ENCODE measurements at places on chromosomes 12 and 14. TPM values are rescaled to one million over a fixed set of nuclear protein-coding genes. Genes with fewer than 3 reads are reported as not detected.

Gene DHRS2
- total RNA-seq, result 0.66 TPM

Gene AMN
- not detected for total RNA-seq

Gene SYNJ2BP
- total RNA-seq, result 47.3 TPM

Gene RPS6KL1
- 5.8 TPM for total RNA-seq

Gene FOXN4
- not detected for total RNA-seq

Gene POLE2
- total RNA-seq, result 0.39 TPM

Gene GON7
- total RNA-seq, result 12.4 TPM

Gene NEDD1
- total RNA-seq, result 16.2 TPM

Gene CD9
- total RNA-seq, result 409 TPM

Gene WIF1
- total RNA-seq, result not detected

Gene KLRD1
- total RNA-seq, result 1.3 TPM

Gene WSCD2
- total RNA-seq, result 34.3 TPM

- no peak for DNase-seq
- H3K4me1 ChIP-seq, result peaks cover 47% of the 10 kb centered on the region
- peak overlapping the region; percentile 35 for H3K27ac ChIP-seq
- no peak overlapping the region for H3K4me3 ChIP-seq
- H3K27me3 ChIP-seq, result no peaks in the 10 kb centered on the region
These were observed 18.1 kb upstream of the TIGAR start for GRCh38 chr12:4302881-4303280.

GRCh38 chr14:100534528-100535286 is 52.5 kb downstream of the BEGAIN start:
- H3K4me1 ChIP-seq, result peaks cover 8% of the 10 kb centered on the region
- peak; percentile 66 for DNase-seq
- H3K27me3 ChIP-seq, result no peaks in the 10 kb centered on the region
- no peak overlapping the region for H3K4me3 ChIP-seq
- peaks cover 8% of the 10 kb centered on the region for H3K36me3 ChIP-seq

GRCh38 chr14:67444395-67444794 is 32.4 kb upstream of the PLEK2 start:
- DNase-seq, result no peak
- no peaks in the 10 kb centered on the region for H3K36me3 ChIP-seq
- no peak overlapping the region for H3K4me3 ChIP-seq
- H3K4me1 ChIP-seq, result no peaks in the 10 kb centered on the region
- no peak overlapping the region for H3K27ac ChIP-seq

- H3K27me3 ChIP-seq, result no peaks in the 10 kb centered on the region
- H3K4me1 ChIP-seq, result peaks cover 72% of the 10 kb centered on the region
- no peak for DNase-seq
These were observed 16.4 kb downstream of the BAG5 start for GRCh38 chr14:103545915-103546651.

DNA sequence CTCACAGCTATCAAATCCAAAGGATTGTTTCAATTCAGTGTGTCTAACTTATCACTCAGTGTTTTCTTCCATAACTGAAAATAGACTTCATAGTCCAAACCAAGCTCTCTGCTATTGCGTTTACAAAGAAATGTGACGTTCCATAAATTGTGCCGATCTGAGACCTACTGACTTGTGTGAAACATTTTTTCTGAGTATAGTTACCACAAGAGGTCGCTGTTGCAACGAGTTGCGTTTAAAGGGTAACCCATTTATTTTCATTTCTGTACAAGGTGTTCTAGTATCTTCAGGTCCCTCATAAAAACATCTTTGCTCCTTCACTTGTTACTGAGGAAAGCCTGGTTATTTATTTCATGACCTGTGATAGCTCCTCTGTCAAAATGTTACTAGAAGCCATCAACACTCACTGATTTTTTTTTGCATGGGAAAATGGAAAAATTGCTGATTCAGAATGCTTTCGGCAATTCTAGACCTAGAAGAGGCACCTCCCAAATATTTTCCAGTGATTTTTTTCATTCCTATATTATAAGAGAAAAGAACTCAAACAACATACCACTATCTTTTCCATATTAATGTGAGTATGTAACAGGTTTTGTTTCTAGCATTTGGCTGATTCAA is 60.9 kb upstream of the OR4E1 start:
- no peaks in the 10 kb centered on the region for H3K4me1 ChIP-seq
- no peaks in the 10 kb centered on the region for H3K36me3 ChIP-seq
- H3K4me3 ChIP-seq, result no peak overlapping the region
- H3K27ac ChIP-seq, result no peak overlapping the region

GRCh38 chr12:113833422-113833821 is 132.7 kb downstream of the RBM19 start:
- H3K4me1 ChIP-seq, result no peaks in the 10 kb centered on the region
- H3K4me3 ChIP-seq, result no peak overlapping the region
- H3K27me3 ChIP-seq, result no peaks in the 10 kb centered on the region
- H3K27ac ChIP-seq, result no peak overlapping the region

DNA sequence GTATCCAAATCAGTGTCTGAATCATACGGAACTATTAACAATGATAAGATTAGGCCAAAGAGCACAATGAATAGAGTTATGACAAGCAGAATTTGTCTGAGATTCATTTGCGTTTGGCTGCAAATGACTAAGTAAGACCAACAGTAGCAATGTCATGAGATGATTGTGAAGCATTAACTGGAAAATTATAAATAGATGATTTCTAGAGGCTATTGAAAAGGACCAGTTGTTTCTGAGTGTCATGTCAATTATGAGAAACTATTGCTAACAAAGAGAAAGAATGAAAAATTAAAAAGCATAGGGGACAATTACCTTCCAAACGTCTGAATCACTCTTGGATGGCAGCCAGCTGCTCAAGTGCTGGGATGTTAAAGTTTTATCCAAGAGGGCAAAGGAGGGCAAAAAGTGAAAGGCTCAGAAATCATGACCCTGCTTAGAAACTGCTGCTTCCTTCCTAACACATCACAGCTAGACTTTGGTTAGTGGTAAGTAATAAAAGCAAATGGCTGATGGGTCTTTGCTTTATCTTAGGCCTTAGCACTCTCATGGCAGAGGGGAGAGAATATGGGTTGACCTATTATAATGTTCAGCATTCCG is 89.0 kb downstream of the AKAP6 start:
- H3K27ac ChIP-seq, result peak overlapping the region; percentile 33
- H3K4me1 ChIP-seq, result peaks cover 6% of the 10 kb centered on the region
- H3K36me3 ChIP-seq, result no peaks in the 10 kb centered on the region

- H3K4me1 ChIP-seq, result peaks cover 54% of the 10 kb centered on the region
- DNase-seq, result no peak
- no peaks in the 10 kb centered on the region for H3K27me3 ChIP-seq
These were observed 37.7 kb downstream of the RIN3 start for GRCh38 chr14:92551044-92551841.

DNA sequence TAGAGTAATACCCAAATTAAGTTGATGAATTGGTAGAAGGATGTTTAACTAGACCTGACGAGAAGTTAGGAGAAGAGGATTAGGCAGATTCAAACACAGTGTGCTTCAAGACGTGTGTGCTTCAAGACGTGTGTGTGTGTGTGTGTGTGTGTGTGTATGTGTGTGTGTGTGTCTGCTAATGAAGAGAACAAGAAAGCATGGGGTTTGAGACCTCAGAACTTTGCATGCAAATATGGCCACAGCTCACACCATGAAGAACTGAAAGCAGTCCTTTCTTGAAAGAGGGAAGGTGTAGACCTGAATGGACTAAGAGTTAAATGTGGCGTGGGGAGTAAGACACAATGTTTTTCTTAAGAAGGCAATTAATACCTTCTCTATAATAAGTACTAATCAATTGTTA is 32.5 kb upstream of the SSPN start:
- no peak overlapping the region for H3K4me3 ChIP-seq
- DNase-seq, result no peak

GRCh38 chr12:3752096-3752709 is 706 bp downstream of the CRACR2A start:
- peak; percentile 92 for DNase-seq
- H3K36me3 ChIP-seq, result no peaks in the 10 kb centered on the region
- H3K4me1 ChIP-seq, result peaks cover 25% of the 10 kb centered on the region
- H3K27ac ChIP-seq, result peak overlapping the region; percentile 76

GRCh38 chr14:103597623-103598377 is 31.2 kb upstream of the KLC1 start:
- H3K27me3 ChIP-seq, result no peaks in the 10 kb centered on the region
- no peak overlapping the region for H3K4me3 ChIP-seq
- H3K4me1 ChIP-seq, result peaks cover 15% of the 10 kb centered on the region
- no peak overlapping the region for H3K27ac ChIP-seq
- no peaks in the 10 kb centered on the region for H3K36me3 ChIP-seq

- no peaks in the 10 kb centered on the region for H3K4me1 ChIP-seq
- no peaks in the 10 kb centered on the region for H3K27me3 ChIP-seq
- H3K36me3 ChIP-seq, result peaks cover 21% of the 10 kb centered on the region
- H3K4me3 ChIP-seq, result no peak overlapping the region
- no peak for DNase-seq
These were observed 7.1 kb upstream of the EP400 start for GRCh38 chr12:131942671-131943070.

DNA sequence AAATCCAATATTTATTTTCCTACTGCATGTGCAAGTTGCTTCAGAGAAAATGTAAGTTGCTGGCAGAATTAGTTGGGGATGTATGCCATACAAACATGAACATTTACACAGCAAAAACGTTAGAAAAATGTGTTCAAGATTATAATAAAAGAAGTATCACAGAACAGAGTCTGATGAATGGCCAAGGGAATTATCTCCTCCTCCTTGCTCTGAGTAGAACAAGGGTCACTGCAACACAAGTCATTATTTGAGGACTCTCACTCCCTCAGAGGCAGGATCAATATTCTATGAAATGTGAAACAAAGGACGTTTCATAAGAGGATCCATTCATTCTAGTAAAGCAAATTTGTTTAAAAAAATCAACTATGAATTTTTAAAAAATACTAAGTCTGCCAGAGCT is 177.8 kb downstream of the PRKD1 start:
- H3K36me3 ChIP-seq, result no peaks in the 10 kb centered on the region
- H3K27ac ChIP-seq, result no peak overlapping the region
- DNase-seq, result no peak
- no peaks in the 10 kb centered on the region for H3K27me3 ChIP-seq
- no peak overlapping the region for H3K4me3 ChIP-seq
- peaks cover 8% of the 10 kb centered on the region for H3K4me1 ChIP-seq

DNA sequence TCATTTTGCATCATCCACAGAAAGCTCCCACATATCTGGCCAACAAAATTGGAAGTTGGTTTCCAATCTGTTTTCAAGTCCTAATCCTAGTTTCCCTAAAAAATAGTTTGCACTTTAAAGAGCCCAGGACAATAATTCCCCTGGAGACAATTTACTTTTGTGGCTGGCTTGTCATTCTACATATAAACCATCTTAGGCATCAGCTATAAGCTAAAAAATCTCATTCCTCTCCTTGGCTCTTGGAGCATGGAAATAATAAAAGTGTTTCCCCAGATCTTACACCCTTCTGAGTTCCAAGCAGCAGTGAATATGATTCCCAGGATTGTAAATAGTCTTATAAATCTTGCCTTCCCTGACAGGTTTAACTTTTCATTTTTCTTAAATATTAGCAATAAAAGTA is 89.1 kb upstream of the NUDT4 start:
- DNase-seq, result no peak
- H3K4me1 ChIP-seq, result peaks cover 3% of the 10 kb centered on the region
- H3K27me3 ChIP-seq, result no peaks in the 10 kb centered on the region
- H3K27ac ChIP-seq, result peak overlapping the region; percentile 33

GRCh38 chr12:58046271-58046670 is 104.9 kb downstream of the ATP23 start:
- H3K36me3 ChIP-seq, result no peaks in the 10 kb centered on the region
- no peaks in the 10 kb centered on the region for H3K4me1 ChIP-seq
- H3K27me3 ChIP-seq, result no peaks in the 10 kb centered on the region
- H3K27ac ChIP-seq, result no peak overlapping the region
- no peak overlapping the region for H3K4me3 ChIP-seq
- DNase-seq, result no peak

- H3K27ac ChIP-seq, result no peak overlapping the region
- no peaks in the 10 kb centered on the region for H3K27me3 ChIP-seq
- no peak overlapping the region for H3K4me3 ChIP-seq
- no peak for DNase-seq
- no peaks in the 10 kb centered on the region for H3K36me3 ChIP-seq
These were observed 216.8 kb downstream of the PPFIA2 start for GRCh38 chr12:81542065-81543010.

- H3K27ac ChIP-seq, result no peak overlapping the region
- no peaks in the 10 kb centered on the region for H3K4me1 ChIP-seq
- peaks cover 96% of the 10 kb centered on the region for H3K36me3 ChIP-seq
- no peak for DNase-seq
- H3K27me3 ChIP-seq, result no peaks in the 10 kb centered on the region
These were observed 9.4 kb downstream of the ZNF84 start for GRCh38 chr12:133046698-133047097.

DNA sequence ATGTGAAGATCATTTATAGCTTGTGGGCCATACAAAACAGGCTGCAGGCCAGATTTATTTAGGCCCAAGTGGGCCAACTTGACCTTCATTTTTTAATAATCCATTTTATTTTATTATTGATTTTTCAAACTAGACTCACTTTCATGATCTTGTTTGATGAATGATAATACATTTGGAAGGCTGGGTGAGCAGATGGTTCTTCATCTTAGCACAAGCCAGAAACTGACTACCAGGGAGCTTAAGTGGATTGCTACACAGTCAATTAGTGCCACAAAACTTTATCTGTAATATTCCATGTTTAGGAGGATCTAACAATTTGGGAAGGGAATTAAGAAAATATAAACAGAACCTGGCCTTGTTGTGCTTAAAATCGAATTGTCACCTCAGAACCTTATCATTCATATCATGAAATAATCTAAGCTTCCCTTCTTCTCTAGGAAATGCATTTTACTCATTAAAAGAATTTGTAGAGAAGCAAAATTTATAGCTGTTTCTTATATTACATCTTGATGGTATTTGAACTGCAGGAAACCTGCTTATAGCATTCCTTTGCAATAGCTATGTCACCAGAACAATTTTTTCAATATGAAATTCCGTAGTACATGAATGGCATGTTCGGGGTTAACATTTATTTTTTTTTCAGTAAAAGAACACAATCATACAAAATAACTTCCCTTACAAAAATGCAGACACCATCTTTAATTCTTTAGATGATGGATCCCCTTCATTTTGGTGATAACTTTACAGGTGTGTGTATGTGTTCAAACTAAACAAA is 62.0 kb upstream of the CSRP2 start:
- no peak overlapping the region for H3K27ac ChIP-seq
- no peak for DNase-seq
- no peaks in the 10 kb centered on the region for H3K36me3 ChIP-seq

DNA sequence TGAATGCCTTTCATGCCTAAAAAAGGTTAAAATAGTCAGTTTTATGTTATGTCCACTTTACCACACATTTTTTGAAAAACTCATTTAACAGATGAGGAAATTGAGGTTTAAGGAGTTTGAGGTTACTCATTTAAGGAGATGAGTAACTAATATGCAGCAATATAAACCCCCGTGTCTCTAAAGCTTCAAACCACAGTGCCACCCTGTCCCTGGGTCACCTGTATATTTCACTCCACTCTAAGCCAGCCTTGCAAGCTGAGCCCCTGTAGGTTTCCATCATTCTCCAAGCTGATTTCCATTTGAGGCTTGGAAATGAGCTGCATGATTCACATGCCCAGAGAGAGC is 64.4 kb downstream of the NUAK1 start:
- DNase-seq, result no peak
- no peak overlapping the region for H3K27ac ChIP-seq
- H3K27me3 ChIP-seq, result no peaks in the 10 kb centered on the region
- H3K4me1 ChIP-seq, result peaks cover 56% of the 10 kb centered on the region
- H3K36me3 ChIP-seq, result no peaks in the 10 kb centered on the region
- H3K4me3 ChIP-seq, result no peak overlapping the region

GRCh38 chr12:20985399-20985798 is 145.6 kb upstream of the SLCO1B1 start:
- no peak overlapping the region for H3K27ac ChIP-seq
- no peak for DNase-seq
- no peaks in the 10 kb centered on the region for H3K4me1 ChIP-seq
- no peaks in the 10 kb centered on the region for H3K27me3 ChIP-seq

Measured in esophagus muscularis mucosa (tissue), 4 donors.